Germinal center (tissue), 1 donor: ENCODE measurements at places on chromosomes 12 and 14.

GRCh38 chr14:31286456-31287293 is 79.1 kb upstream of the HECTD1 start:
- no peak for DNase-seq

- DNase-seq, result no peak
These were observed 1160.3 kb upstream of the TMEM132C start for GRCh38 chr12:127106697-127107096.

DNA sequence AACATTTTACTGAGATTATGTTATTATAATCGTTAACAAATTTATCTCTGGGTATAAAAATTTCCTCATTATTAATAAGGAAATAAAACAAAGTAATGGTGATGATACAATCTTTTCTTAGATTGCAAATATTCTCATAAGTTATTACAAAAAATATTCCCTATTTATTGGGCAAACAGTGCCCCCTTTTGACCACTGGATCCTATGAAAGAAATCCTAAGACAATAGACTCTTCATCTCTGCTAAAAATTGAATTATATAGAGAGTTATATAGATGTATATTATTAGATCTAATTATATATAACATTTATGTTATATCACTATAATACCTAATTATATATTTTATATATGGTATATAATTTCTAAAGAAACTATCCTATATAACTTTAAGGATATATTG is 94.2 kb upstream of the FGD4 start:
- no peak for DNase-seq

DNA sequence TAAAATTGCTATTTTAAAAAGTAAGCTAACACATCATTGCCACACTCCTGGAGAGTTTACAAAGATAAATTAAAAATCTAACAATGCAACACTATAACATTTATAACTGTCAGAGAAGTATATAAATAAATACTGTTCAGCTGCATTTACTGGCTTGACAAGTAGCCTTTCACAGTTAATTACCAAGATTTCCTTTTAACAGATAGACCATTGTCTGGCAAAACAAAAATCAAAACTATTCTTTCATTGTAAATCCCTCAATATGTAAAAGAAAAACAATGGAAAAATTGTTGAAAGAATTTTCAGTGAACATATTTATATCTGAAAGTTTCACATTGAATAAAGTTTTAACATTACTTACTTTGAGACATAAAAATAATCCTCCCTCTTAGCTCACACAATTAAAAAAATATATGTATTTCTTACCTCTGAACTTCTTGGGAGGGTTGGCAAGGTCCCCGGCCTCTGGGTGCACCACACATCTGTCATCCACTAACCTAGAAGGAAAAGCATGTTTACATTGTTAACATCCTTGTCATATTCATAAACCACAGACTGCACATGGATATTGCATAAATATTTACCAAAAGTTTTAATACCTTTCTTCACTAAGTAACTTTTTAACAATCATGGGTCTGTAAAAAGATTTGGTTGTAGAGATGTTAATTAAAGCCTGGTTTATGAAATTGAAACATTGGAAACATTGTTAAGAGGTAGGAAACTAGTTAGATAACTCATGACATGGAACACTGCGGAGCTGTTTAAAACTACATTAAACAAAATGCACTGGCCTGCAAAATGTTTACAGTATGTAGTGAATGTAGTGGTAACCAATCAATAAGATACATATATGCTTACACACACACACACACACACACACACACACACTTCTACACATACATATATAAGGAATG is 43.0 kb downstream of the ITPR2 start:
- DNase-seq, result no peak

- DNase-seq, result no peak
These were observed 76.3 kb downstream of the CACNA1C start for GRCh38 chr12:2129076-2129475.

DNA sequence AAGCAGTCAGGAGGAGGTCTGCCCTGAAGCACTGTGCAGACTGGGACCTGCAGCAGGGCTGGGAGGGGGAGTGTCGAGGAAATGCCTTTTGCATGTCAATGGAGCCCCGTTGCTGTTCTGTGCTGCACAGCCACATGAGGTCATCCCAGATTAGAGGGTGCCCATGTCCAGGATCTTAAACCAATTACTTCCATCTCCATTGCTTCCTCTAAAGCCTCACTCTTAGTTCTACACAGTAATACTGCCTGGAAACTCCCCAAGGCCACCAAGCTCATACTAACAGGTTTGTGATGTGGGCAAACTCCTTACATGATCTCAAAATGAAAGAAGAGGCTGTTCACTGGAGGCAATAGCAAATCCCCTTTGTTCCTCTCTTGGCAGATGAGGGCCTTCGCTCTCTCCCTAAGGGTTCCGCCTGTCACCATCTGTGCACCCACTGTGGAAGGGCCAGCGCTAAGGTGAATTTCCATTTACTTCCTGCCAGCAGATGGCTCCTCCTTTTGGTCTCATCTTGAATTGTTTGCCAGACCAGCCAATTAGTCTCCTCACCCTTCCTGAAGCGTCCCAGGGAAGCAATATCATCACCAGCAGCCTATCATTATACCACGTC is 35.4 kb upstream of the LTA4H start:
- peak; percentile 60 for DNase-seq

DNA sequence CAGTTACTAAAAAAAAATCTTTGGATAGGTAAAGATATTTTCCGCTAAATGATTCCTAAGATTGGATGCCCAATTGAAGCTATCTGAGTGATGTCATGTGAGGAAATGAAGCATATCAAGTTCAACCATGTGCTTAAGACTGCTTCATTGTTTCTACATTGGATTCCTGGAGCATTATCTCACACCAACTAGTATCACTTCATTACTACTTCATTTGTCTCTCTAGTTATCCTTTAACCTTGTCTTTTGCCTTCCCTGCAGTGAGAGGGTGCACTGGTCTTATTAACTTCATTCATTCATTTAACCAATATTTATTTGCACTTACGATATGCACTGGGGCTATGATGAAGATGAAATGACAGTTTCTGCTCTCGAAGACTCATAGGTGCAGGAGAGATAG is 198.1 kb downstream of the SLC38A4 start:
- no peak for DNase-seq

DNA sequence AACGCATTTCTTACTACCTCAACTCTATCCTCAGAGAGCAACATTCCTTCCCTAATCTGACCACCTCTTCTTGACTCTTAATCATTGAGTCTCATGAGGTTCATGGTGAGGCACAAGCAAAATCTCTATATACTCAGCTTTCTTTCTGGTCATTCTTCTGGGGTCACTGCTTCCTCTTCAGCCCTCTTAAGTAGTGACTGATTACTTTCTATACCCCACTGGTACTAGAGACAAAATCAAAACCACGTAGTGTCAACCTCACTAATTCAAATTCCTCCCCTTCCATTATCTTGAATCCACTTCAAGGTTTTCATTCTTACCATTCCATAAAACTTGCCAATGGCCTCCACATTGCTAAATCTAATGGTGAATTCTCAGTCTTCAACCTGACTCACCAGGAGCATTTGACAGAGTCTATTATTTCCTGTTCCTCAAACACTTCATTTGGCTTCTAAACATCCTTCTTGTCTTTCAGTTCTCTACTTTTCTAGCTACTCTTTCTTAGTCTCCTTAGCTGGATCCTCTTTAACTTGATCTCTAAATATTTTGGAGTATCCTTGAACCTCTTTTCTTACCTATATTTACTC is 6.8 kb downstream of the WDHD1 start:
- DNase-seq, result no peak

DNA sequence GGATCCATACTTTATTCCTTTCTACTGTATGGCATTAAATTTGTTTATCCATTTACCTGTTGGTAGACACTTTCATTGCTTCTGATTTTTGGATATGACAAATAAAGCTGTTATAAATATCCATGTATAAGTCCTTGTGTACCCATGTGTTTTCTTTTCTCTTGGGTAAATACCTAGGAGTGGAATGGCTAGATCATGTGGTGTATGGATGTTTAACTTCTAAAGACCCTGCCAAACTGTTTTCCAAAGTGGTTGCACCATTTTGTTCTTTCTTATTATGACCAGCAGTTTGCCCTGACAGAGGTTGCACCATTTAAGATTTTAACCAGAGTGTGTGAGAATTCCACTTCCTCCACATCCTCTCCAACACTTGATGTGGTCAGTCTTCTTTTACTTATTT is 6.0 kb upstream of the DAZAP2 start:
- DNase-seq, result no peak
